Neural progenitor cell (in vitro differentiated cells): ENCODE measurements at places on chromosomes 1 and 21. TPM values are rescaled to one million over a fixed set of nuclear protein-coding genes. Genes with fewer than 3 reads are reported as not detected.

- H3K27me3 ChIP-seq, result no peaks in the 10 kb centered on the region
- H3K27ac ChIP-seq, result no peak overlapping the region
- H3K4me1 ChIP-seq, result peaks cover 15% of the 10 kb centered on the region
- DNase-seq, result no peak
- no peaks in the 10 kb centered on the region for H3K36me3 ChIP-seq
- no peak overlapping the region for H3K4me3 ChIP-seq
These were observed 10.0 kb upstream of the ELOVL1 start for GRCh38 chr1:43377831-43378230.

DNA sequence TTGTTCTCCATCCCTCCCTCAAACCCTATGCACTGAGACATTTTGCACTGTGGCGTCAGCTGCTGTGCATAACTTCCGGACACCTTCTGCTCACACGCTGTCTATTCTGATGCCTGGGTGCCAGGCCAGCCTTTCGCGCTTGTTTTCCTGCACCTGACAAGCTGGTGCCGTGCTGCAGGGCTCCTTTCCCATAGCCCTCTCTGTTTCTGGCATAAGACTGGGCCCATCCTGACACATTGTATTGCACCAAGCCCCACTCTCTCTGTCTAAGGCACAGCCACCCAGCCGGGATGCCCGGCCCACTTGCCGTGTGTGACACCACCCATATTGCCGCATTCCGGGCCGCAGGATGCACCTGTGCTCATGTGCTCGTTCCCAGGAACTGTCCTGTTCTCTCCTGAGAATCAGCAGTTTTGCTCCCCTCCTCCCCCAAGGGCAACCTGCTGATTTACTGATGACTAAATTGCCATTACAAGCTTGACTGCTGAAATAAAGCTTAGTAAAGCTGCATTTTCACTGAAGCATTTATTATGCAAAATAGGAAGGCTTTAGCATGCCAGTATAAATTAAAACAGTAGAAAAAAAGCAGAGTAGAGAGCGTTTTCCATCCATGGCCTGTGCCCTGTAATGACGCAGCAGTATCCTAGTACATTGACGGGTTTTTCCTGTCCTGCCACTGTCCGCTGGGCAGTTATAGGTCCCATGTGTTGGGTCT is 88.0 kb downstream of the CD247 start:
- no peak overlapping the region for H3K27ac ChIP-seq
- peaks cover 41% of the 10 kb centered on the region for H3K4me1 ChIP-seq
- no peaks in the 10 kb centered on the region for H3K36me3 ChIP-seq
- no peak overlapping the region for H3K4me3 ChIP-seq

The S100A2 gene
- not detected in 2 replicates for total RNA-seq

GRCh38 chr1:112268408-112268807 is 127.6 kb upstream of the CTTNBP2NL start:
- no peaks in the 10 kb centered on the region for H3K36me3 ChIP-seq
- no peak for DNase-seq
- no peak overlapping the region for H3K27ac ChIP-seq
- no peaks in the 10 kb centered on the region for H3K4me1 ChIP-seq
- H3K4me3 ChIP-seq, result no peak overlapping the region

GRCh38 chr1:221337106-221337505 is 404.8 kb downstream of the DUSP10 start:
- no peak overlapping the region for H3K4me3 ChIP-seq
- H3K27me3 ChIP-seq, result no peaks in the 10 kb centered on the region
- no peak overlapping the region for H3K27ac ChIP-seq
- peaks cover 5% of the 10 kb centered on the region for H3K4me1 ChIP-seq
- no peak for DNase-seq

- H3K27ac ChIP-seq, result no peak overlapping the region
- no peaks in the 10 kb centered on the region for H3K27me3 ChIP-seq
- no peaks in the 10 kb centered on the region for H3K4me1 ChIP-seq
- no peak for DNase-seq
These were observed 463.9 kb upstream of the LRRC7 start for GRCh38 chr1:69103705-69104385.

DNA sequence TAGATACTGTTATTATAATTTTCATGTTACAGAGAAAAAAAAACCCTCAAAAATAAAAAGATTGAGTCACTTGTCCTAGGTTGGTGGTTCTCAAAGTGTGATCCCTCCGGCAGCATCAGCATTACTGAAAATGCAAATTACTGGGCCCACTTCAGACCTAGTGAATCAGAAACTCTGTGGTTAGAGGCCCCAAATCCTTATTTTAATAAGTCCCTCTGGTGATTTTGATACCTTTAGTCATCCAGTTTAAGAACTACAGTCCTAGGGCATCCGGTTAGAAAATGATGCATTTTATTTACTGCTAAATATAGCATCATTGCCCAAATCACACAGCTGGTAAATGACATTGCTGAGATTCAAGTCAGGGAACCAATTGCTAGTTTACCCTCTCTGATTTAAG is 203.7 kb upstream of the RUNX1 start:
- DNase-seq, result no peak
- no peaks in the 10 kb centered on the region for H3K27me3 ChIP-seq
- H3K27ac ChIP-seq, result no peak overlapping the region
- H3K4me1 ChIP-seq, result peaks cover 5% of the 10 kb centered on the region
